ENCODE measurements at places on chromosomes 1 and 21.

- no peak for DNase-seq
Measured at GRCh38 chr1:8384088-8384487, 66.2 kb downstream of the SLC45A1 start.

GRCh38 chr21:45477176-45478114 lies 64.8 kb downstream of the SLC19A1 start:
- no peak for DNase-seq

DNA sequence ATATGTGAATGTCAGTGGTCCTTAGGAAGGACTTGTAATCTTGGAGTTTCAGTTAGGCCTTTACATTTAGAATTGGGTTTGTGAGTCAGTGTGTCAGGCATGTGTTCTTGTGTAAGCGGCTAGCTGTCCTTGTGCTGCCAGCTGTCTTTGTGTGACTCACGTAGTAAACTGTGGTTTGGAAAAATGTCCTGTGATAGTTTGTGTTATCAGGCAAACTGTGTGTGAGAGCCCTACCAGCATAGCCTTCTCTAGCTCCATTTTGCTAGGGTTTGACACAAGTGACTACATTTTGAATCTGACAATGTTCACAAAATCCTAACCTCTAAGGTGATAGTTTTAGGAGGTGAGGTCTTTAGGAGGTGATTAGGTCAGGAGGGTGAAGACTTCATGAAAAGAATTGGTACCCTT lies 6.9 kb upstream of the SLC35D1 start:
- DNase-seq = no peak

GRCh38 chr1:208387908-208388811 lies 144.0 kb upstream of the PLXNA2 start:
- DNase-seq = no peak

GRCh38 chr1:33270379-33270778 lies 14.1 kb downstream of the ZNF362 start:
- DNase-seq = no peak

- DNase-seq = no peak
Measured at GRCh38 chr1:240833075-240833474, 221.1 kb upstream of the GREM2 start.

DNA sequence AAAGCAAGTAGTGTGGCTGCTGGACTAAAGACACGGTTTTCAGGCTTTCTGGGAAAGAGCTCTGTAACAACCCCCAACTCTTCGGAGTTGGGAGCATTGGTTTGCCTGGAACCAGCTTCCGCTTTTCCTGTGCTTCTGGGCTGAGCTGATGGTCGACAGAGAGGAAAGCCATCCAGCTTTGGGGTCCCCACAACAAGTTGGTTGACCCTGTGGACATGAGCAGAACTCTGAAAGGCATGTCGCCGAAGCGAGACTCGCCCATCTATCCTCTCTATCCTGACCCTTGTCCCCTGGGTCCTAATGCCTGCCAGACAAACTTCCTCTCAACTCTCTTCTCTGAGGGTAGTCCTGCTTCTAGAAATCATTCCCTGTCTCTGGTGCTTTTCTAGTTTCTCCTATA lies 31.9 kb upstream of the FCGR2A start:
- no peak for DNase-seq

- DNase-seq = peak; percentile 47
Measured at GRCh38 chr1:229661022-229661877, 35.2 kb downstream of the URB2 start.

GRCh38 chr1:109369167-109369746 lies 28.5 kb downstream of the SORT1 start:
- no peak for DNase-seq

DNA sequence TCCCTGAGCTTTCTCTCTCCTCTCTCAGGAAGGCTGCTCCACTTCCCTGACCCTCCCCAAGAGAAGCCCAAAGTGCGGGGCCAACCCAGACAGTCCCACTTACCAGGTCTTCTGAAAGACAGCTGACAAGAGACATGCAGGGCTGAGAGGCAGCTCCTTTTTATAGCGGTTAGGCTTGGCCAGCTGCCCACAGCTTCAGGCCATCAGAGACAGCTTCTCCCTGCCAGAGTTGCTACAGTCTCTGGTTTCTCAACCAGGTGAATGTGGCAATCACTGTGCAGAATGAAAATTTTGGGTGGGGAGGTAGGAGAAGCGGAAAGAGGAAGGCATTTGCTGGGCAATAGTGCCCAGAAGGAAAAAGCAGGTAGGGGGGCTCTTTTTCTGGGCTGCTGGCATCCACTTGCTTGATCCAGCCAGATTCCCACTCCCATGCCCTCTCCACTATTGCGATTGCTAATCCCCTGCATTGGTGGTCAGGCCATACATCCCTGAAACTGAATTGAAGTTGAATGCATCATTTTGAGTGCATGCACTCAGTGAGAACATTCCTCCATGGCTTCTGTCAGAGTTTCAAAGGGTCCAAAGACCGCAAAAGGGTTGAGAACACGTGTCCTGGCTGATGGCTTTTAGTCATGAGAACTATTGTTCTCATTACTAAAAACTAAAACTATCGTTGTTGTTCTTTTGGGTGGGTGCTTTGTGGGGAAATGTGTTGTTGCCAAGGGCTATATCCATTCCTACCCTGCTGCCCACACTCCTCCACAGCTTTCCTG lies at the start of gene S100A8:
Gene S100A8, minus strand, starts transcription at position 136 of the 773 bp plus-strand sequence. CDS start 538 bp downstream, outside the sequence.
- DNase-seq = no peak

DNA sequence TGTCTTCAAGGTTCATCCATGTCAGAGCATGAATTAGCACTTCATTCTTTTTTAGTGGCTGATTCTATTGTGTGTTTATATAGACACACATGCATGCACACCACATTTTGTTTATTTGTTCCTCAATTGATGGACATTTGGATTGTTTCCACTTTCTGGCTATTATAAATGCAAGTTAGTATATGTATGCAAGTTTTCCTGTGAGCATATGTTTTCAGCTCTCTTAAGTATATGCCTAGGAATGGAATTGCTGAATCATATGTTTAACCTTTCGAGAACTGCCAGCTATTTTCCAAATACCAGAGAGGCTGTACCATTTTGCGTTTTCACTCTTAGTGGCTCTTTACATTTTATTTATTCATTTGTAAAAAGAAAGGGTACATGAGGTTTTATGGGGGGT lies 109.9 kb upstream of the KIAA1614 start:
- no peak for DNase-seq

DNA sequence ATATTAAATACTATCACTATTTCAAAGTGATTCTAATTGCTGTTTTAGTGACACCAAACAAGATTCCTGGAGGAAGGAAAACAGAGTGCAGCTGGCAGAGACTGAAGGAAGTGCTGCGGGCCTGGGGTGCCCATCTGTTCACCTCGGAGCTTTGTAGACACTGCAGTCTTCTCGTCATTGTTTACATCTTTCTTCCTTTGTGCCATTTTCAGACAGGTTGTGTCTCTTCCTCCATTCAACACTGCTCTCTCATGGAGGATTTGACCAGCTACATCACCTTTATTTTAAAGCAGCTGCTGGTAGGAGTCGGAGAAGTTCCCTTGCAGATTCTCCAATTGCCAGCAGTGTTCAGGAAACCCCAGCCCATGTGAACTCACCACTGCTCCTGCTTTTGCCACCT lies 37.3 kb downstream of the ABCA4 start:
- DNase-seq = no peak

GRCh38 chr1:231500666-231501065 lies 27.8 kb upstream of the TSNAX start:
- DNase-seq = no peak

All from stimulated activated CD8-positive, alpha-beta memory T cell treated with anti-CD3 and anti-CD28 coated beads, Interleukin-4, amount 100 ng/mL, for 1 hour (primary cell).